ENCODE measurements at places on chromosomes 4 and X.

GRCh38 chr4:54843946-54844345 is 186.2 kb downstream of the KIT start:
- DNase-seq = no peak

GRCh38 chr4:108432418-108432817 is 188.0 kb upstream of the RPL34 start:
- no peak for DNase-seq

GRCh38 chr4:7352486-7352885 is 82.2 kb downstream of the PSAPL1 start:
- DNase-seq = no peak

DNA sequence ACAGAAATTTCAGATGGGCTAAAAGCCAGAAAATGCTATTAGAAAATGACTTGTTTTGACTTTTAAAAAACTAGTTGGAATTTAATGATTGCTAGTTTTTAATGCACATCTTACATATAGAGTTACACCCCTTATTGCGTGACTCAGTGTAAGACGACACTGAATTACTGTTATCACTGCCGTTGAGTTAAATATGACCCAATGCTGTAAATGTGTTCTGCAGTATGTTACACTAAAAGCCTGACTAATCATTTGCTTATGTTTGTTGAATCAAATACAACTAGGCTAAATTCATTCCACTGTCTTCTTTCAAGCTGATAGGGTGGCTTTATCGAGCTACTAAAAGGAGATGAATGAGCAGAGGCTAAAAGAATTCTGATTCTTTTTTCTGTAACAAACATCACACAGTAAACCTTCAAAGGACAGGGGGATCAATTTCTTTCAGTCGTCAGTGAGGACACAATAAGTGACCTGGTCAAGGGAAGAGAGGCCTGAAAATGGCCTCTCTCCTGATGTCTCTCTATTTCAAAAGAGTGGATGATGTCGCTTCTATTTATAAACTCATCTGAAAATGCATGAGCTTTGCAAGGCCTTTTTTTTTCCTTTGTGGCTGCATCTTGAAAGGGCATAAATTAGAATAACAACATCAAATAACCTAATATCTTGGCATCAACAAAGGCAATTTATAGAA is 142.2 kb upstream of the KCNIP4 start:
- DNase-seq = no peak

DNA sequence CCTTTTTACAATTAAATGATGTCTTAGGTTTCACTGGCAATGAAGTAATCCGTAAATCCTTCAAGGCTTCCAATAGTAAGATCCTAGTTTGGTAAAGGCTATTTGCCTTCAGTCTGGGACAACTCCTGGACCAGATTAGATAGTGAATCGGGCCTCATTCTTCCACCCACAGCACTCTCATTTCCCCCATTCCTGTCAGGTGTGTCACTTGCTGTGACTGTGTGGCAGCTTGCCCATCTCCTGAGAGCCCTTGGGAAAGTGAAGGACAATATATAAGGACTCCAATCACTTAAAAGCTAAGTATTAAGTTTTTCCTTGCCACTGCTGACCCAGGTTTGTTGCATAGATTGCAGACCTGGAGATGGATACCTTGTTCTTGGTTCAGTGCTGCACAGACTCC is 3.3 kb upstream of the GASK1B start:
- no peak for DNase-seq

DNA sequence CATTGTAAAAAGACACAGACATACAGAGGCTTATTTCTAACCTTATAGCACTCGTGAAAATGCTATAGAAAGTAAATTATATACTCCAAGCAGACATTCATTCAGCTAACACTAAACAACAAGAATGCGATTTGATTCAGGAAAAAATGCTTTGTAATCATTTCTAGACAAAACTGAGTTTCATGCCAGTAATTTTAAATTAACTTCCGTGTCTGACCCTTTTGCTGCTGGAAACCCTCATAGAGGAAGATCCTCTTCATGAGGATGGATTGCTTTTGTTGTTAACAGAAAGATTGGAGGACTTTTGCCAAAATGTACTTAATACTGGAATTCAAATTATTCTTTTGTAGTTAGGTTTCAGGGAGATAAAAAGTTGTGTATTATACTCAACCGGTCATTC is 43.3 kb downstream of the GUCY1A1 start:
- DNase-seq = no peak

- no peak for DNase-seq
Observed at GRCh38 chr4:100842856-100843255, 325.0 kb upstream of the EMCN start.

DNA sequence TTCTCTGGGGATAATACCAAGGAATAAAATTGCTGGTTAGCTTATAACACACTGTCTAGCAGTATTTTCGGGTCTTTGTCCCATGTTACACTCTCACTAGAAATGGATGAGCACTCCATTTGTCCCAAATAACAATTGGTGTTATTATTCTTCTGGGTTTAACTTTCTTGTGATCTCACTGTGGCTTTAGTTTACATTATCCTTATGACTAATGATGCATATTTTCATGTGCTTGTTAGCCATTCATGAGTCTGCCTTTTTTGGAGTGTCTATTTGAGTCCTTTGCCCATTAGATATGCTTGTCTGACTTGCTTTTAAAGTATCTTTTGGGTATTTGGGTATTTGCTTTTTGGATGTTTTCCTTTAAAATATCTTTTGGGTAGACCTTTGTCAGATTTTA is 372.9 kb upstream of the TENM3 start:
- no peak for DNase-seq

- DNase-seq = no peak
Observed at GRCh38 chrX:374596-374995, 12.1 kb downstream of the PPP2R3B start.

GRCh38 chr4:146338512-146338911 is 124.2 kb downstream of the REELD1 start:
- DNase-seq = no peak

- DNase-seq = no peak
Observed at GRCh38 chrX:140766024-140766611, 56.6 kb downstream of the LINC00632 start.

GRCh38 chr4:80393246-80393969 is 57.9 kb downstream of the CFAP299 start:
- DNase-seq = no peak

GRCh38 chr4:71663780-71664179 is 120.1 kb downstream of the GC start:
- DNase-seq = no peak

DNA sequence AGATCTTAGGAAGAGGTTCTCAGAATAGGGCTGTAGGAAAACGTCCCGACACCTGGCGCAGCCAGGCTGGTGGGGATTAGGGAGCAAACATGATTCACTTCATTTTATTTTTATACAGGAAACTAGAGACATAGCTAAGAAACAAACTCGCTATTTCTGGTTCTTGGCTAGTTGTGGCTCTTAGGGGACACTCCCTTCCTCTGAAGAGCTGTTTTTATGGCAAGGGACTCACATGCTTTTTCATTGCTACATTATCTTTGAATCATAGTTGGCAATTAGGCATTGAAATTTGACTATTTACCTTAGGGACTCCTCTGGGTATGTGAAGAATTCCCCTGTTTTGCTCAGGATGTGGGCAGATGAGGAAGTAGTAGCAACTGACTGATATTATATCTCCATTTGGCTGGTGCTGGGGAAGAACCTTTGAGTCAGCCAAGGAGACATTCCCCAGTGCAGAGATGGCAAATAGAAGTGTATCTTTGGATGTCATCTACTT is 174.5 kb downstream of the SMIM20 start:
- no peak for DNase-seq

GRCh38 chrX:23785580-23785979 is 2.6 kb downstream of the SAT1 start:
- DNase-seq = no peak

GRCh38 chrX:129600981-129601424 is 53.8 kb downstream of the APLN start:
- DNase-seq = no peak

DNA sequence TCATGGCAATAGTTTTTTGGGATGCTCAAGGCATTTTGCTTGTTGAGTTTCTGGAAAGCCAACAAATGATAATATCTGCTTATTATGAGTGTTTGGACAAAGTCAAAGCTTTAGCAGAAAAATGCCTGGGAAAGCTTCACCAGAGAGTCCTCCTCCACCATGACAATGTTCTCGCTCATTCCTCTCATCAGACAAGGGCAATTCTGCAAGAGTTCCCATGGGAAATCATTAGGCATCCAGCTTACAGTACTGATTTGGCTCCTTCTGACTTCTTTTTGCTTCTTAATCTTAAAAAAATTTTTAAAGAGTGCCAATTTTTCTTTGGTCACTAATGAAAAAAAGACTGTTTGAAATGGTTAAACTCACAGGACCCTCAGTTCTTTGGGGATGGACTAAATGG is 136.3 kb downstream of the UBE2K start:
- no peak for DNase-seq

DNA sequence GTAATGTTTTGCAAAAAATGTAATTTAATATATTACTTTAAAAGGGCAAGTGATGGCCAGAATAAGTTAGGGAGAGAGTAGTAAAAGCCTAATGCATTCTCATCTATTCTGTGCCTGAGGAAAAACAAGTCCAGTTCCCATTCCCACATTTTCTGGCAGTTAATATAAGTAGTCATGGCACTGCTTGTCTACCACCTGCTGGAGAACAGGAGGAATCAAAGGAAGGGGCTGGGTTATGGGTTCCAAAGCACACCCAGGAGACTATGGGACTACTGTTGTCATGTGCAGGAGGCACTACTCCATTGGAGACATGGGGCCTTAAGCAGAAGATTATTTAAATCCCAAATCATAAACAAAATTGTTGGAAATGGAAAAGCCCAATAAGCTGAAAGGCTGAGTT is 2618.6 kb downstream of the ARAP2 start:
- no peak for DNase-seq

DNA sequence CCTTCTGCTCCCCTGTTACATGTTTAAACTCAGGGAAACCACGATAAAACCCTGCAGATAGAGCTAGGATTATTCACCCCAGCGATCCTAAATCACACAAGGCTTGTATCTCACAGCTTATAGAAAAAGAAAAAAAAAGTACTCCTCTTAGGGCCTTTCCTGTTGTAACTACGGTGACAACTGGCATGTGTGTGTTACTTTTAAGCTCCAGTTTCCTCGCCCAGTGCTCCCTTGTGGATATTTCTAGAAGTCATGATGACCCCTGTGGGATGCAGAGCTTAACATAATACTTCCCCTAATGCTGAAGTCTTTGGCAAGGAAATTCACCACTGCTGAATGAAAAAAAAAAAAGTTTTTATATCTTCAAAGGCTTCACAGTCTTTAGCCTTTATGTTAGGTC is 114.7 kb downstream of the NWD2 start:
- no peak for DNase-seq

DNA sequence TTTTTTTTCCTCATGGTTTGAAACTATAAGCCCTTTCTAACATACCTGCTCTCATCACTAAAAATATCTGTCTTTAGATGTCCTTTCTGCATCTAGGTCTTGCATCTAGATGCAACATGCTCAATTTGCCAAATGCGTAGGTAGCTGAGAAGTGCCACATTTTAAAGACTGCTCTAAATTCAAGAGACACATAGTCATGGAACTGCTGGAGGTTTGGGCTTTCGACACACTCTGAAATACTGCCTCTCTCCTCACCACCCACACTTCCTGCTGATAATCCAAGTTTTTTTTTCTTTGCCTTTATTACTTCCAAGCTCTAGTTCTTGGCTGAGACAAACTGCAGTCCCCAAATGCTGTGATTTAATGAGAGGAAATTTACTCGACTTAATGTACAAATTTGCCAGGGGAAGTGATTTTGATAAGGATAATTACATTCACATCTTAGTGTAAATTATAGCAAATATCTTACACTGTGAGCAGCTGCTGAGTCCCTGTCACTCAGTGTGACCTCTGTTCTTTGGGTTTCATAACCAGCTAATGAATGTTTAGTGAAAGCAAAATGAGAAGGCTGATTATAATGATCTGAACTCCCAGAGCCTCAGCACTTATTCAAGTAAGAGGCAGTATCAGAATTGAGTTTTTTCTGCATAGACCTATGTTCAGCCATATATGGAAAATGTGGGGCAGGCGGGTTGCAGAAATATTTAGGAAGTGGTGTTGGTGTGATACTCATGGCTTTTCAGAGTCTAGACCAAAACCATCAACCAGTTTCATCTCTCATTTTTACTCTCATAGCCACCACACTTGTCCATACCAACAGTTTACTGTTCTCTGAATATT is 31.3 kb downstream of the DRD5 start:
- DNase-seq = no peak

DNA sequence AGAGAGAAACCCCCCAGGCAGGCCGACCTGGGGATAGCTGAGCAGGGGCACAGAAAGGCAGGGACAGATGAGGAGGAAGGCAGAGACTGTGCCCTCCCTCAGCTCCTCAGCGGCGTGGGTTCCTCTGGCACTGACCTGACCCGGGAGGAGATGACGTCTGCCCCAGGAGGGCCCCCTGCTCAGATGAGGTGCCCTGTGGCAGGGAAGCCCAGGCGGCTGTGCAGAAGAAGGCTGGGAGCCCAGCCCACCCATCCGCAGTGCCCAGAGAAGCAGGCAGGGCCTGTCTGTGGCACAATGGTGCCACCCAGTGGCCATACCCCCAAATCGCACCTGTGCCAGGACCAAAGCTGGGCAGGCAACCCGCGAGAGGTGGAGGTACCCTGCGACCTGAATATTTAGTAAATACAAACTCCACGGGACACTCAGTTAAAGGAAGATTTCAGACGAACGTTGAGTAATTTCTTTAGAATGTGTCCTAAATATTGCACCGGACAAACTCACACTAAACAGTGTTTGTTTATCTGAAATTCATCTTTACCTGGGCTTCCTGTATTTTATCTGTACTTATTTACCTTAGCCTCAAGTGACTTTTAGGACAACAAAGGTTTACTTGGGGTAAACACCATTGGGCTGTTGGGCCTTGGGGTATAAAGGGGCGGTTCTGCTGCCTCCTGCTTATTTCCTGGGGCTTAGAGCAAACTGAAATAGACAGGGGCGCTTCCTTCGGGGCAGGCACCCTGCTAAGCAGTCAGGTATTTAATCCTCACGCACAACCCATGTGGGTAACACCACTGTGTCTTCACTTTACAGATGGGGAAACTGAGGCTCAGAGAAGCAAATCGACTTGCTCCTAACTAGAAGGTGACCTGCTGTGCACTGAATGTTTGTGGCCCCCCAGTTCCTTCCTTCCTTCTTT is 46.5 kb upstream of the HMX1 start:
- DNase-seq = peak; percentile 33

- DNase-seq = no peak
Observed at GRCh38 chr4:47824840-47825239, 13.0 kb downstream of the CORIN start.

GRCh38 chr4:1404573-1405253 is 1.5 kb downstream of the NKX1-1 start:
- DNase-seq = no peak

GRCh38 chr4:14446311-14446710 is 556.0 kb upstream of the CPEB2 start:
- DNase-seq = no peak

- no peak for DNase-seq
Observed at GRCh38 chr4:151291485-151291884, 14.5 kb downstream of the PRSS48 start.

- DNase-seq = no peak
Observed at GRCh38 chr4:182578402-182578801, 335.2 kb downstream of the TENM3 start.

- DNase-seq = no peak
Observed at GRCh38 chr4:56512166-56512565, 6.6 kb downstream of the ARL9 start.

- no peak for DNase-seq
Observed at GRCh38 chr4:187383181-187383580, 612.4 kb upstream of the ZFP42 start.

All from stimulated activated CD8-positive, alpha-beta memory T cell treated with anti-CD3 and anti-CD28 coated beads, Interleukin-4, amount 100 ng/mL, for 4 hours (primary cell).